ENCODE measurements at places on chromosomes 16 and 17.
A peak's percentile ranks its signal among the peaks of the same experiment; 100 is the strongest.

DNA sequence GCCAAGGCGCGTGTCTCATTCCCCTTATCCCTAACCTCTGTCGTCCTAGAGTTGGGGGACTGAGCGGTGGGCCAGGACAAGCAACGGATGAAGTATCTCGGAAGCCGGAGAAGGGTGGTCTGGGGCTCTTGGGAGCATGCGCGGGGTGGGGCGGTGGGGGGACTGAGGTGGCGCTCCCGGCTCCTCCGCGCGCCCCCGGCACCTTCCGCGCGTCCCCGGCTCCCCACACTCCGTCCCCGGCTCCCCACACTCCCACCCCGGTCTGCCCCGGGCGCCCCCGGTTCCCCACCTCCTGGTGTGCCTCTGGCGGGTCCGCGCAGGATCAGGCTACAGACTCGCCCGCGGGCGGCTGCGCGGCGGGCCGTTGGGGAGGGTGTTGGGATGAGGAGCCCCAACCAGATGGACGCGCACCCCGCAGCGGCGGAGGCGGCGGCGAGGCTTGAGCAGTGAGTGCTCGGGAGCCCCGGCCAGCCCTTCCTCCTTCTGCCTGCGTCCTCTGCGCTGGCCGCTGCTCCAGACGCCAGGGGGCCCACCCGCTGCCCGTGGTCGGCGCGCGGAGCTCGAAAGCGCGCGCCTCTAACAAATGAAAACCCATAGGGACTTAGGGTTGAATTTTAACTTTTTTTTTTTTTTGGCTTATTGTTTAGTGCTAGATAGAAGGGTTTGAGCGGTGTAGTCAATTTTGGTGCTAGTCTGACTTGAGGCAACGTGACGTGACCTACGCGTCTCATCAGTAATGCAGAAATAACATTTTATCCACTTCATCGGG, 5.6 kb upstream of the CRYM start:
- DNase-seq: no peak

GRCh38 chr17:33603789-33604188, 310.7 kb upstream of the ASIC2 start:
- DNase-seq: no peak

DNA sequence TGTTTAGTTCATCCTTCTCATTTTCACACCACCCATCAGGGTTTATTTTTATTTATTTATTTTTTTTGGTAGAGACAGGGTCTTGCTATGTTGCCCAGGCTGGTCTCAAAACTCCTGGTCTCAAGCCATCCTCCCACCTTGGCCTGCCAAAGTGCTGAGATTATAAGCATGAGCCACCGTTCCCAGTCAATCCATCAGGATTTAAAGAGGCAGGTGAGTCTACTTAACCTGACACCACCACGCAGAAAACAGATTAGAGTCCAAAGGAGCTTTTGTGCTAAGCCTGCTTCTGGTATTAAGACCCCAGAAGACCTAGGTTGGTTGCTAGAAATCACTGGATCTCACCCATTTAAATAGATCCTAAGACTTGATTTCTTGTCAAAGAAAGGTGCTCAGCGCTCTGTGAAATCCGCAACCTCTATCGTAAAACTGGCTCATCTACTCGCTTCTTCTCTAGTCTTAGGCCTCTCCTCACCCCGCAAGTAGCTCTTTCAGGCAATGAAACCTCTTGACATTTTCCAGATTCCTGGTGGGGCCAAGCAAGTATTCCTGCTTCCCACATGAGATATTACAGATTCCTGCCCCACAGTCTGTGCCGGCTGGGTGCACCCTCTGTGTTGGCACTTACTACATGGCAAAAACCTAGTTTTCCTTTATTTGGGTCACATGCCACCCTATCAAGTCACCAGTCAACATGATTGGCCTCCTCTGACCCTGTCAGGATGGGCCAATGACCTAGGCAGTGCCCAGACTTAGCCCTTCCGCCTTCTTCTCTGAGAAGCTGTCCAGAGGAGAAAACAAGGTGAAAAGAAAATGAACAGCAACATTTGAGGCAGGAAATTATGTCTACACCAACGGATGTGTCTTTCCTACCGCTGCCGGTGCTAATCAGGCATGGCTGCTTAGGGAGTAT, 9.0 kb downstream of the PITPNA start:
- DNase-seq: no peak

GRCh38 chr17:47980541-47980940, 9.6 kb downstream of the CDK5RAP3 start:
- no peak for DNase-seq

GRCh38 chr17:82679586-82680465, 18.7 kb downstream of the RAB40B start:
- DNase-seq: no peak

DNA sequence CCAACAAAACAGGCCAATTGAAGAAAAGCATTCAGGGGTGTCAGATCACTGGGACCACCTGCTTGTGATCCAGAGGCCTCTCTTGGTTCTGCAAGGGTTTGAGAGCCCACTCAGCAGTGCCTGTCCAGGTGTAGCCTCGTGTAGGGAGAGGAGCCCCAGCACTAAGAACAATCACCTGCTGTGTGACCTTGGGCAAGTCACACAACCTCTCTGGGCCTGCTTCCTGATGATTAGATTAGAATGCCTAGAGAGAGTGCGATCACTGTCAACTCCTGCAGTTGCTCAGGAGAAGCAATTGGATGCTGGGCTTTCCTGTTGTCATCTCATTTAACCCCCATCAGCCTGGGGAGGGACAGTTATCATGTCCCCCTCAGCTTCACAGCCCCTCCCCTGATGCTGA, 10.2 kb downstream of the DLX3 start:
- DNase-seq: no peak

- no peak for DNase-seq
These were observed 17.2 kb upstream of the CACNG1 start for GRCh38 chr17:67027031-67027628.

- peak; percentile 62 for DNase-seq
These were observed 33.2 kb downstream of the CYTH1 start for GRCh38 chr17:78748730-78749317.

GRCh38 chr17:33127706-33128105, 136.1 kb downstream of the SPACA3 start:
- no peak for DNase-seq

DNA sequence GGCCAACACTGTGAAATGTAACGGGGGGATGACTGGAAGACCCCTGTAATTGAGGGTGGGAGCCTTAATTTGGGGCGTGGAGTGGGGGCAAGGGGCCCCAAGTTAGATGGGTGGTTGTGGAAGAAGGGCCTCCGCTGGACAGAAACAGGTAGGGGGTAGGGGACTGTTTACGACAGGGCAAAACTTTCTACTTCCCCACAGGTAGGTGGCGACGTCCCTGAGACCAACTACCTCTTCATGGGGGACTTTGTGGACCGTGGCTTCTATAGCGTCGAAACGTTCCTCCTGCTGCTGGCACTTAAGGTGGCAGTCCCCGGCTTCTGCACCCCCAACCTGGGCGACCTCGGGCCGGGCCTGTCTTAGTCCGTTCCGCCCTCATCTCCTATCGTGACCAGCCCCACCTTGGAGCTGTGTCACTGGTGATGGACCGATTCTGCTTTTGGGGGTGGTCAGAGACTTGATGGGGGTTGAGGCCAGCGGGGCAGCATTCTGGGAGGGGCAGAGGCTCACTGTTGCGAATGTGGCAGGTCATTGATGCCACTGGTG, 6.8 kb downstream of the PPP4C start:
- no peak for DNase-seq

- DNase-seq: no peak
These were observed 83.9 kb upstream of the IRX3 start for GRCh38 chr16:54370278-54371040.

DNA sequence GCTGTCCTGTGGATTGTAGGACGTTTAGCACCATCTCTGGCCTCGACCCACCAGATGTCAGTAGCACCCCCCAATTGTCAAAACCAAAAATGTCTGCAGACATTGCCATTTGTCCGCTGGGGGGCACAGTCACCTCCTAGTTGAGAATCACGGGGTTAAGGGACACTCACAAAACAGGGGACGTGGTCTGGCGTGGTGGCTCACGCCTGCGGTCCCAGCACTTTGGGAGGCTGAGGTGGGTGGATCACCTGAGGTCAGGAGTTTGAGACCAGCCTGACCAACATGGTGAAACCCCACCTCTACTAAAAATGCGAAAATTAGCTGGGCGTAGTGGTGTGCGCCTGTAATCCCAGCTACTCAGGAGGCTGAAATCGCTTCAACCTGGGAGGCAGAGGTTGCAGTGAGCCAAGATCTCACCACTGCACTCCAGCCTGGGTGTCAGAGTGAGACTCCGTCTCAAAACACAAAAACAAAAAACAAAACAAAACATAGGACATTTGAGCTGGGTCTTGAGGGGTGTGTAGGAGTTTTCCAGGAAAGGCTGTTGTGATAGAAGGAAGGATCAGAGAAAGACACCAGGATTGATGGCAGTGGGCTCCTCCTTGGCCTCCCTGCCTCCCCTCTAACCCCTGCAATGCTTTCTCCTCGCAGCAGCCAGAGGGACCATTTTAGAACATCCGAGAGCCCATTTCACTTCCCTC, 171.8 kb upstream of the GSE1 start:
- no peak for DNase-seq
